ENCODE measurements at places on chromosomes 1 and 21.

DNA sequence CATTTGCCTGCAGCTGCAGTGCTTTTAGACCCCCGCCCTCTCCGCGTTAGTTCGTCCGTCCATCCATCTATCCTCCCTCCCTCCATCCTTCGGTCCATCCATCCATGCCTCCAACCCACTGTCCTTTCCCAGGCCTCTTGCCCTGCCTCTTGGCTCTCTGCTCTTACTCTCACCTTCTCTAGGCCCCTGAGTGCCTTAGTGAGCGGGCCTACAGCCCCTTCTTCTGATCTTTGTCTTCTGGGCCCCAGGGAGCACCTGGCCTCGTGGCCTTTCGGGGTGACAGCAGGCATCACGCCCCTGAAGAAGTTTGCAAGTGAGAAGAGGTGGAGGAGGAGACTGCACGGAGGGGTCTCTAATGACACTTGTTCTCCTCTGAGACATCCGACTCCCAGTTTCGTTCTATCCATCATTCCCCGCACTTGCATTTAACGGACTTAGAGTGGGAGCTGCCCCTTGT is 842 bp downstream of the ATXN7L2 start:
- no peak for DNase-seq

- DNase-seq, result peak; percentile 23
Measured at GRCh38 chr1:15684468-15685291, 560 bp downstream of the PLEKHM2 start.

DNA sequence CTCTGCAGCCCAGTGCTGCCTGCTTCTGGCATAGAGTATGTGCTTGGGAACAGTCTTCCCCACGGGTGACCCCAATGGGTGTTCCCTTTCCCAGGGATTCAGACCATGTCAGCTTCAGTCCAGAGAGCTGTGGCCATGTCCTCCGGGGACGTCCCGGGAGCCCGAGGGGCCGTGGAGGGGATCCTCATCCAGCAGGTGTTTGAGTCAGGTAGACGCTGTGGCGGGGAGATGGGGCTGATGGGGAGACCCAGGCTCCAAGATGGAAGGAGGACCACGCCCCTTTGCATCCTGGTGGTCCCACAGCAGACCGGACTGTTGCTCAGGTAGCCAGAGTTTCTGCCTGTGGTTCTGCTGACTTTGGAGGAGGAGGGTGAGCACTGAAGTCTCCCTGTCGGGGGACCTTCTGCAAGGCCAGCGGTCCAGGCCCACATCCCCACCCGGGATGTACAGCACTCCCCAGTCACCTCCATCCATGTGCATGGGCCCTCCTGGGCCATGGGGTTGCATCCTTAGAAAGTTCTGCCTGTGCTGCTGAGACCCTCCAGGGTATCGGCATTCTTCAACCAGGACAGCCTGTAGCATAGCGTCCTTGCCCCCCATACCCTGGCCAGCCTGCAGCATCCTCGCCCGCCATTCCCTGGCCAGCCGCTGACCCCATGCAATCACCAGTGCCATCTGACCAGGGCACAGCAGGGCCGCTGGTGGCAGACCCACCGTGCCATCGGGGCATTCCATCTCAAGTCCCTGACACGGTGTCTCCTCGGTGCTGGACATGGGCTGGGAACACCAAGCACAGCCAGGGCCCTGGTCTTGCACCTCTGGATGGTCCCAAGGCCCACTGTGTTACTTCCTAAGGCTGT is 2.8 kb downstream of the AIRE start:
- DNase-seq, result no peak

- peak; percentile 94 for DNase-seq
Measured at GRCh38 chr1:203282720-203283542, 22.4 kb upstream of the BTG2 start.

- no peak for DNase-seq
Measured at GRCh38 chr1:66788231-66788939, 12.7 kb downstream of the INSL5 start.

- no peak for DNase-seq
Measured at GRCh38 chr1:53144201-53144600, 1.8 kb upstream of the SLC1A7 start.

- no peak for DNase-seq
Measured at GRCh38 chr1:29113413-29114117, 10.1 kb downstream of the TMEM200B start.

DNA sequence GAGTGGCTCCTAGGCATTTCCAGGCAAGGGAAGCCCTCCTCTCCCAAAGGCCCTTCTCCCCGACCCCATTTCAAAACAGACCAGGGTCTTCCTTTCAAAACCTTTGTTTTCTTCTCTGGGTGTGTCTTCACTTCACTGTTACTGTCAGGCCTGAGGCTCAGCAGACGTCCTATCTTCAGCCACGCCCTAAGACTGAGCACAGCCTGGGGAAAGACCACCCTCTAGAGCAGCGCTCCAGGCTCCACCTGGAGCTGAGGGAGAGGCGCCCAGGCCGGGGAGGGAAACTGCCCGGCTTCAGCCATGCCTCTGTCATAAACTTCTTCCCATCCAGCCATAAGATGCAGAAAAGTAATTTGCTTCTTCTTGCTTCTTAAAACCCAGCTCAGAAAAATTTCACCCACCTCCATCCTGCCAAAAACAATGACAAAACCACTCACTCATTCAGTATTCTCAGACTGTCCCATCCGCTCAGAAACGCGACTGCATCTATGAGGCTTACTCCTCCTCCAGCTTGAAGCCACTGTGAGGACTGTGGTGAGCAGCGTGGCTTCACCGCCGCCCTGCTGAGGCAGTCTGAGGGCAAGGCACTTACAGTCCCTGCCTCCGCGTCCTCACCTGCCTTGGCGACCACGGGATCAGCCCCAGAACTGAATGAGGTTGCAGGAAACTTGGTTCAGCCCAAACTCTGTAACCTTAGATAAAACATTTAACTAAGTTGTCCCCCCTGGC is 36.1 kb downstream of the VN1R5 start:
- DNase-seq, result no peak

GRCh38 chr1:182723200-182723599 is 38.8 kb upstream of the RGS8 start:
- DNase-seq, result no peak

GRCh38 chr1:108524676-108525075 is 35.2 kb upstream of the EEIG2 start:
- DNase-seq, result no peak

GRCh38 chr1:202844935-202845334 is 34.2 kb downstream of the PCAT6 start:
- no peak for DNase-seq

- no peak for DNase-seq
Measured at GRCh38 chr21:41236352-41236973, 68.5 kb downstream of the BACE2 start.

- DNase-seq, result no peak
Measured at GRCh38 chr1:29974316-29974724, 738.0 kb downstream of the PTPRU start.

DNA sequence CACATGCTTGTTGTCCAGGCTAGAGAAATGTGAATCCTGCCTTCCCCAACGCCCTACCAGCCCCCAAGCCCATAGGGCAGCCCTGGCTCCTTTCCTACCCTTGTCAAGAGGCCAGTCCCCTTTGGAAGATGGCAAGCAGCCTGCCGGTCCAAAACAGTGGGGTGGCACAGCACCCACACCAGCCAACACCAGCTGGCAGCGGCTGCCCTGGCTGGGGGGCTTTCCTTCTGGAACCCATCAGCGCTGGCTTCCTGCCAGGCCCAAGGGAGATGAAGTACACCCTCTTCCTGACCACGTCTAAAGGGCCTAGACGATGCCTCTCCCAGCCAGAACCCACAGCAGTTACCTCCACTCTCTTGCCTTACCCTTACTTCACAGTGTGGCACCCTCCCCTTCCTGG is 24.2 kb downstream of the KCNN3 start:
- peak; percentile 65 for DNase-seq

- DNase-seq, result no peak
Measured at GRCh38 chr1:173451981-173452380, 25.2 kb upstream of the PRDX6 start.

DNA sequence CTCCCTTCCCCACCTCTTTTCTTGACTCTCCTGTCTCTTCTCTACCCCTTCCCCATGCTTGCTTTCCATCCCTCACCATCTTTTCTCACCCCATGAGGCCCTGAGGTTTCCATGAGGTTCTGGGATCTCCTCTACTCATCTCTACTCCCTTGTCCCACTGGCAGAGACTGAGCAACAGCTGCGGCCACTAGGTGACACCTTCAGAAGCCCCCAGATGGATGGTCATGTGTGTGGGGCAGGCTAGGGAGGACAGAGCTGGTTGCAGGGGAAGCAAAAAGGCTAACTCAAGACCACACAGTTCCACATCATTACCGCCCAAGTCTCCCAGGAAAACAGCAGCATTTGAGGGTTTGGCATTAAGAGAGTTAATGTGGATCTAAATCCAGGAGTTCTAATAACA is 45.0 kb downstream of the LRRN2 start:
- no peak for DNase-seq

- no peak for DNase-seq
Measured at GRCh38 chr1:6652986-6653385, 28.3 kb downstream of the THAP3 start.

DNA sequence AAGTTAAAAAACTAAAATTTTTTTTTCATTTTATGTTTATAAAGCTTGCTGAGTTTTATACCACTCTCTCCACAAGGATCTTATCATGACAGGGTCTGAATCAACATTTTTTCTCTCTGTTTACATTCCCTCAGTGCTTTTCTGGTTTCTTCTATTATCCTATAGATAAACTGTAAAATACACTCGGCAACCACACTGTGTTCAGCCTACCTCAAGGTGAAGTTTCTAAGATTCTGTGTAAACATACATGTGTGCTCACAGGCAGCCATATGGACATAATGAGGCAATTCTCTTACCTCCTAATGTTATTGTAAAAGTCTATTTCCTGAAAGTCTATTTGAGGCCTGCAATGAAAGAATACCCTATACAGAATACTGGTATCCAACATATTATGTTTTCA is 114.6 kb downstream of the NTPCR start:
- no peak for DNase-seq

DNA sequence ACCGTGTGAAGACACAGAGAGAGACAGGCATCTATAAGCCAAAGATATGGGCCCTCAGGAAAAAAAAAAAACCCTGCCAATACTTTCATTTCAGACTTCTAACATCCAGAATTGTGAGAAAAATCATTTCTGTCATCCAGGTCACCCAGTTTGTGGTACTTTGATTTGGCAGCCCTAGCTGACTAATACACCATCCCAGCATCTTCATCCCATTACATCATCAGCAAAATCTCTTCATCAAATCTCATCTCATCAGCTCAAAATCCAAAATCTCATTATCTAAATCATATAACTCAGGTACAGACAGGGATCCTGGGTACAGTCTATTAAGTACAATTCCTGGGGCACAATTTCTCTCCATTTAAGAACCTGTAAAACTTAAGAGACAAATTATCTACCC is 51.9 kb upstream of the GJA8 start:
- no peak for DNase-seq

GRCh38 chr1:8116894-8117264 is 90.8 kb upstream of the ERRFI1 start:
- no peak for DNase-seq

- no peak for DNase-seq
Measured at GRCh38 chr1:47921935-47922415, 75.2 kb downstream of the TRABD2B start.

GRCh38 chr1:4119516-4120220 is 219.6 kb upstream of the C1orf174 start:
- no peak for DNase-seq

- no peak for DNase-seq
Measured at GRCh38 chr1:246518456-246519205, 11.6 kb upstream of the SMYD3 start.

DNA sequence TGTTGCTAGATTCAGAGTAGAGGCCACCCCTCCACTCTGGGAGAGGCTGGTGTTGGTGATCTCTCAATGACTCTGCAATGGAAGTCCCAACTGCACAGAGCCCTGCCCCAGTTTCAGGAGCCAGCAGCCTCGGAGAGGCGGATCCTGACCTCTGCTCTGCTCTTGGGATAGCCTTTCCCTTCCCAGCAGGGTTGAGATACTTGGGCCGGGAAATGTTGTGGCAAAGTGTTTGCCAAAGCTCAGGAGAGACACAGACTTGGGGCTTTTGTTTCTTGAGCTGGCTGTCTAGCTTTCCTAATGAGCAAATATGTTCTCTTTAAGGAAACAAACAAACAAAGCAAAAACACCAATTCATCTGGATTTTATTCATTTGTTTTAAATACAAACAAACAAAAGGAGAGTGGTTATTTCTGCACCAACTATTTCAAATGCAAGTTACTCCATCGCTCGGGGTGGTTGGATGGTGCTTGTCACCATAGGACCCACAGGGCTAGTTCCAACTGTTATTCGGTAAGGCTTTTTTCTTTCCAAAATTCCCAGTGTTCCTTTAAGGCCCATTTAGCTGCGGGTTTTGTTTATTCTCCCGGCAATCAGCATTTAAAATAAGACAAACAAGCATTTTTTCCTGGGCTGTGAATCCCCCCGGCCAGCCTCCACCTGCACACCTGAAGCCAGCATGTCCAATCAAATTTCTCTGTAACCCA is 193.9 kb upstream of the LMO4 start:
- no peak for DNase-seq

All from NCI-H524 (cell line).